BJ (cell line): ENCODE measurements at places on chromosomes 2 and 18. TPM values are rescaled to one million over a fixed set of nuclear protein-coding genes. Genes with fewer than 3 reads are reported as not detected.

The TTC39C gene
- polyA plus RNA-seq: 37.9 and 53.9 TPM in 2 replicates

- no peak for DNase-seq
Observed at GRCh38 chr2:119431155-119431975, at the start of gene TMEM37. Gene TMEM37, plus strand, starts transcription at chr2:119431854. Its CDS starts 50 bp downstream, at chr2:119431904.

The LRRFIP1 gene
- 50.4 and 58.5 TPM in 2 replicates for polyA plus RNA-seq

- DNase-seq: no peak
Observed at GRCh38 chr18:26714739-26715138, 150.8 kb downstream of the AQP4 start.
